ENCODE measurements at places on chromosomes 12 and 14. TPM values are rescaled to one million over a fixed set of nuclear protein-coding genes. Genes with fewer than 3 reads are reported as not detected.

CLEC4D gene
- not detected for polyA plus RNA-seq

PTPRQ gene
- polyA plus RNA-seq, result 0.49 TPM

ING4 gene
- polyA plus RNA-seq, result 15.7 TPM

FOXG1 gene
- polyA plus RNA-seq, result not detected

SLC15A4 gene
- polyA plus RNA-seq, result 6.8 TPM

NFE2 gene
- 0.34 TPM for polyA plus RNA-seq
